ENCODE measurements at places on chromosomes 6 and 20.

DNA sequence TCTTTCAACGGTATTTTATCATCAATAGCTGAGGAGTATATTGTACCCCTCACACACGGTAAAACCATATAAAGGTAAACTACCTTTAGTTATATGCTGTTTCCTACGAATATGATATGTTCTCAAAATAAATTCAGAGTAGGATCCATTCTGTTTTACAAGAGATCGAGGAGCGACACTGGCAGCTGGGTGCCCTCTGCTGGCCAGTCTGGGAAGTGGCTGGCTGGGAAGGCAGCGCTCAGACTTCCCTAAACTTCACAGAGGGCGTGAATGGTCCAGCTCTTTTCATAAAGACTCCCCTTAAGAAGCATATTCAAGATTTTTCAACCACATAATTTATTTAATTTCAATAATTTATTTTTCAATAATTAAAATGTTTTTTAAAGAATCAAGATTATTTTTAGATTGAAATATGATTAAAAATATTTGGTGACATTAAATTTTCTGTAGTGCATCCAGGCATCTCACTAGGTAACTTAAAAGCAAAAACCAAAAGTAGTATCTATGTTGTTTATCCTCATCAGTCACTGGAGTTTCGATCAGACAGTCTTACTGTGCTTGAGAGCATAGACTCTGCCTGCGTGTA, 187.5 kb upstream of the PDE10A start:
- peak; percentile 76 for DNase-seq

DNA sequence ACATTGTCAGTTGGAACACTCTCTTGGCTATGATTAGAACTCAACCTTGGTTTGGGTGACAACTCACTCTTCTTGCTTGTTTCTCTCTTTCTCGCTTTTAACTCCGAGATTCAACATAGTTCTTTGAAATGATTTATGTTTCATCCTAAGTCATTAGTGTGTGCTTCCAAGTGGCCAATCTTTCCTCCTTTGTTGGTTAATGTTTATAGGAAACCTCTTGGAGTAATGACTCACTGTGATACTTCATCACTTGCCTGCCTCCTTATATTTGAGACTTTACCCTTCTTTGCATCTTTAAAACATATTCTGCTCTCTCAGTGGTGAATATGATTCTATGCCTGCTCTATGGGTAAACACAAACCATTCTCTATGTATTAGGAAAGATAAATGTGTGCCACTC, 279.7 kb upstream of the FLRT3 start:
- DNase-seq, result no peak

DNA sequence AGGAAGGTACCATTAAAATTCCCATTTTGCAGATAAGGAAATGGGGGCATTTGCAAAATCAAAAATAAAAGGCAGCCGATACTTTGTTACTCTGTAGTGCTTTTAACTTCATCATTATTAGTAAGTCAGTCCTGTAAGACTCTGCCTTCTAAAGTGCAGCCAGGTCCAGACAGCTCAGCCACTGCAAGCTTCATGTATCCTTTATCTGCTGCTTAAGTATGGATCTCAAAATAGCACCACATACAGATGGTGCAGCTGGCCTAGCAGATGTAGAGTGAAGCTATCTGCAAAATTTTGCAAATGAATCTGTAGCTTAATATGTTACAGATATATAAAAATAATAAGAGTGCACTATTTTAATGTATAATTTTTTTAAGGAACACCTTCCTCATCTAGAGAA, 53.4 kb downstream of the NUS1 start:
- no peak for DNase-seq

- no peak for DNase-seq
Observed at GRCh38 chr20:3797592-3798372, 1.7 kb downstream of the CDC25B start.

DNA sequence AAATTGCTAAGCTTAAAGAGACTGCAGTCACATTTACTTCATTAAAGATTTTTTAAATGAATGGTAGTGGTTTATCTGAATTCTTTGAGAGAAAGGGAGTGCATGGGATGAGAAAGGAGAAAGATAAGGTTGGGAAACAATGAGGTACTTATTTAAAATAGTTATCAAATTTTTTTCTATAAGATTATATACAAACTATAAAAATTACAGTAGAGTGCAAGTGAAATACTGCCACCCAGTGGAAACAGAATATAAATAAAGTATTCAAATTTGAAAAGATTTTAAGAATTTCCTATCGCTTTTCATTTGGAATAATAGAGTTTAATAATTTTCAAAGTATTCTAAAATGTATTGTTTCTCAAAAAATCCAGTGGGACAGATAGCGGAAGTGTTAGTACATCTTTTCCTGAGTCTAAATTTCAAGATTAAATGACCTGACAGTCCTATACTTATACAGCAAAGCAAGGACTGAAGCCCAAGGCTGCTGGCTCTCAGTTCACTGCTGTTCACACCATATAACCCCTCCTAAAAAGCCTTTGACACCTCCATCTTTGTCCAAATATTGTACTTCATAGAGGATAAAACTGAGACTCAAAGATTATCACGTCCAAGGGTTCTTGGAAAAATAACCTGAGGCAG, 31.1 kb downstream of the EPM2A start:
- peak; percentile 19 for DNase-seq

DNA sequence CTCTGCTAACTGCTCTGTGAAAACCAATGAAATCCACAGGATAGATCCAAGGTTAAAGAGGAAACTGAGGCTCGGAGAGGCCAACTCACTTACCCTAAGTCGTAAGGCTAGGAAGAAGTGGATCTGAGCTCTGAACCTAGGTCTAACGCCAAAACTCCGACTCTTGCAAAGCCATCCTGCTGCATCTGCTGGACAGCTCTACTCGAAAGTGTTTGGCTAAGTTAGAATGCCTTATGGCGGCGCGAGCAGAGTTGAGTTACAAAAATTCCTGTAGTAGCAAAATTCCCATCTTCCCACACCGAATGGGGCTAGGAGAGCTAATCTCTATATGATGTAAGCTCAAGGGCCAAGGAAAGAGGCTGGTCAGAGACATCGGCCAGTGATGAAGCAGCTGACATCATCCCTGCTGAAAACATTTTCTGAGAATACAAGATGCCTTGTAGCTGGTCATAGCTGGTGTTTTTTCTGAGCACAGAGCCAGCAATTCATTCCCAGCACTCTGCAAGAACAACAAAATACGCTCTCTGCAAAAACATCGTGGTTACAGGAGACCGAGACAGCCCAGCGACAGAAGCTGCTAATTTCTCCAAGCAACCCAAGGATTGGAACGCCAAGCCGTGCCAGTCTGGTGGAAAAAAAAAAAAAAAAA, 1.8 kb downstream of the SPATA2 start:
- no peak for DNase-seq

DNA sequence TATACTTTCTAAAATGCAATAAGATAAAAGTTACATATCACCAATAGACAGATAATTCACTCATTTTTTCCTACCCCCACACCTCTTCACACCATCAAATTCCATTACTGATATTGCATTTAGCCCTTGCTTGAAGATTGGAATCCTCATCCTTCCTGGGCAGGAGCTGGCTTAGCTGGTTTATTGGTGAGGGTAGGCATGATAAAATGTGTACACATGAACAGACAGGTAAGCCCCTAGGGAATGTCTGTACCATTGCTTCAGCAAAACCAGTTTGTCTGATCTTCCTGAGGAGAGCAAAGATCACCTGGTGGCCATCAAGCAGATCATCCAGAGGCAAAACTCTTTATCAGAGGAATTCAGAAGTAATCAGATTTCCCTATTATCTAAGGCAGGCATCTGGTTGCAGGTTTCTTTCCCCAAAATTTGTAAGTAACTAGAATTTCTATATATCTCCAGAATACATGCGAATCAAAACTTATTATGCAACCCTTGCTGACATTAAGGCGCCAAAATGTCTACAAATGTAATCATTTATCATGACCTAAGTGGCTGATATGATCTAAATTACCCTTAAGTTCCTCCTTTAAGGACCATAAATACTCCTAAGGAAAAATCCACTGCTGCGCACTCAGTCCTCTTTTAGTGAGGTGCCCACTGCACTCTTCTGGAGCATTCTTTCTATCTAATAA, 6.6 kb upstream of the FABP7 start:
- DNase-seq, result no peak

- peak; percentile 36 for DNase-seq
Observed at GRCh38 chr6:167094436-167094819, 28.5 kb upstream of the CCR6 start.

GRCh38 chr6:36195471-36196112, 952 bp upstream of the BRPF3 start:
- no peak for DNase-seq

GRCh38 chr6:6586671-6587526, 1.6 kb upstream of the LY86 start:
- DNase-seq, result peak; percentile 77

DNA sequence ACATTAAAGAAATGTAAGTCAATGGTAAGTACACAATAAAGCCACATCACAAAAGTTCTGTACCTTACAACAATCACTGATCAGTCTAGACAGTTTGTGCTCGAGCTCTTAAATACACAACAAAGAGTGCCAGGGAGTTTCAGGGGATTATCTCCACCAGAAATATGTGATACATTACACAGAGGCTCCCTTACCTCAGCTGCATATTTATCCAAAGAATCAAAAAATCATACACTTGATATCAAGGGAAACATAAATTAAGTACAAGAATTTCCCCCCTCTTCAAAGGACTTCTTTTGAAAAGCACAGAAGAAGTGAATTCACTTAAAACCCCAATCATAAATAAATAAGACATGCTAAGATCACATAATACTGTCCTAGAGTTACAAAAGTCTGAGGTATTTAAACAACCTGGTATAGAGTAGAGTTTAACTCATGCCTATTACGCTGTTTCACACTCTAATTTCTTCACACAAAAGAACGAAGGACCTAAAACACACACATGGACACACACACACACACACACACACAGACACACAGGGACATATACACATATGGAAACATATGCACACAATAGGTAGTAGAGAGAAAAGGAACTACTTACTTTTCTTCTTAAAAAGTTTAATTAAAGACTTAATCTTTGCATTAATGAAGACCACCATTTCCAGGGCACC, 528 bp downstream of the NHSL1 start:
- peak; percentile 2 for DNase-seq

DNA sequence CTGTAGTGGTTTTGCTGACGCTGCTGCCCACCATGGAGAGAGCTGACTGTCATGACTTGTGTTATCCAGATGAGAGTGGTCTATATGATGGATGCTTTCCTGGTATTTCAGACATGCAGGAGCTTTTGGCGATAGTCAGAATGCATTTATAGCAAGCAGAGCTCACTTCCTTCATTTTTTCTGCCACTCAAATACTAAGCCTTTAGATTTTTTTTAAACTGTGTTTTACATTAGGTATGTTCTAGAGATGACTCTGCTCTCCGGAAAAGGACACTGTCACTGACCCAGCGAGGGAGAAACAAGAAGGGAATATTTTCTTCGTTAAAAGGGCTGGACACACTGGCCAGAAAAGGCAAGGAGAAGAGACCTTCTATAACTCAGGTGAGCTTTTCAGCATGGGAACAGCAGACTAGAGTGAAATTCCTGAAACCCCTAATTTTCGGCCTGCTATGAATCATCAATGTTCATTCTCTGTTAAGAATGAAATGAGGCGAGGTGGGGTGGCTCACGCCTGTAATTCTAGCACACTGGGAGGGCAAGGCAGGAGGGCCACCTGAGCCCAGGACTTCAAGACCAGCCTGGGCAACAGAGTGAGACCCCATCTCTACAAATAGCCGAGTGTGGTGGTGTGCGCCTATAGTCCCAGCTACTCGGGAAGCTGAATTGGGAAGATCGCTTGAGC, 98.6 kb upstream of the CLDN20 start:
- DNase-seq, result no peak

GRCh38 chr6:144327081-144327480, 41.9 kb downstream of the UTRN start:
- no peak for DNase-seq

GRCh38 chr6:166173281-166173951, 5.8 kb upstream of the TBXT start:
- DNase-seq, result no peak

GRCh38 chr6:147872002-147872401, 363.5 kb downstream of the SAMD5 start:
- no peak for DNase-seq

- no peak for DNase-seq
Observed at GRCh38 chr6:116456927-116457326, 4.2 kb upstream of the CALHM6 start.

- DNase-seq, result peak; percentile 77
Observed at GRCh38 chr6:41470331-41471063, 75.7 kb upstream of the FOXP4 start.

GRCh38 chr20:49620364-49621240, 52.7 kb upstream of the PTGIS start:
- peak; percentile 27 for DNase-seq

- DNase-seq, result no peak
Observed at GRCh38 chr6:54037277-54037779, 73.9 kb upstream of the MLIP start.

GRCh38 chr6:81892891-81893290, 140.4 kb upstream of the TENT5A start:
- DNase-seq, result no peak

- DNase-seq, result peak; percentile 58
Observed at GRCh38 chr6:26362836-26363220, 2.2 kb upstream of the BTN3A2 start.

GRCh38 chr6:94953867-94954631, 623.3 kb upstream of the MANEA start:
- no peak for DNase-seq

DNA sequence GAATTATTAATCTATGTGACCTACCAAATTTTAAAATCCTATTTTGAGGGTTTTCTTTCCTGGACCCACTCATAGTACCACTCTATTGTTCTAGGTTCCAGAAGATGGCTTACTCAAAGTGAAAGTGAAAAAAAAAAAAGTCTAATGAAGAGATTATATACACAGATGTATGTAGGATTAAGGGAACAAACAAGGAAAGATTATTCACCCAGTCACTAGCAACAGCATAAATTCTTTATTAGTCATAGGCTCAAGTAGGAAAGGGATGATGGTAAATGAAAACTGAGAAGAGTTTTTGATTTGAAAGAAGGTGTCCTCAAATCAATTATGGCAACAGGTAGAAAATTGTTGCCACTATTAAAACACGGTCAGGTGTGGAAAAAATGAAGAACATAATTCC, 923.7 kb downstream of the TBC1D32 start:
- DNase-seq, result no peak

GRCh38 chr20:16393836-16394235, 179.4 kb downstream of the KIF16B start:
- no peak for DNase-seq

DNA sequence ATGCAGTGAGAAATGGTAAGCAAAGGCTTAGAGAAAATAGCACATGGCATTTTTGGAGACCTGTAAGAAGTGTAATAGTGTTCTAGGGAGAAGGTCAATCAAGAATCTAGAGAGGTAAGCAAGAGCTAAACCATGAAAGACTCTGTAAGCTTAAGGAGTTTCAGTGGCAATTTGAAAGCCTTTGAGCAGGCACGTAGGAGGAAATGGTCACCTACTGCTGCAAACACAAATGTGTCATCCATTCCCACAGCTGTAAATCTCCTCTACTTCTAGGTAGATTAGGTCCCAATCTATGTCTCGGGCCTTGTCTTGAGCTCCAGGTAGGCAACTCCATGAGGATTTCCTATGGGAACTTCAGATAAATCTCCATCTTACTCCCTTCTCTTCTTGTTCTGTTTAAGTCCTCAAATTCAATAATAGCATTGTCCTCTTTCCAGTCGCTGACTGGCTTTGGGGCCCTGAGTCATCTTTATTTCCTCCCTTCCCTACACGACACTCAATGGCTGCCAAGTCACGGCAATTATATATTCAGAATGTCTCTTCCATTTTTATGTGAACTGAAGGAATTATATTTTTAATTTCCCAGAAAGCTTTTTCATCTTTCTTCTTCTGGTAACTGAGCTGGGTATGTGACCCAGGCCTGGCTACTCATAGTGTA, 24.2 kb upstream of the PAQR8 start:
- DNase-seq, result peak; percentile 37
